ENCODE measurements at places on chromosomes 11 and 22.

GRCh38 chr11:82733444-82734119 is at the start of gene FAM181B:
FAM181B (minus strand) TSS chr11:82733864; CDS start chr11:82733729, 135 bp downstream.
- no peak for DNase-seq

- DNase-seq, result no peak
Observed at GRCh38 chr11:100753172-100753543, 66.1 kb downstream of the ARHGAP42 start.

- peak; percentile 24 for DNase-seq
Observed at GRCh38 chr22:41830174-41830573, 2.7 kb upstream of the SREBF2 start.

DNA sequence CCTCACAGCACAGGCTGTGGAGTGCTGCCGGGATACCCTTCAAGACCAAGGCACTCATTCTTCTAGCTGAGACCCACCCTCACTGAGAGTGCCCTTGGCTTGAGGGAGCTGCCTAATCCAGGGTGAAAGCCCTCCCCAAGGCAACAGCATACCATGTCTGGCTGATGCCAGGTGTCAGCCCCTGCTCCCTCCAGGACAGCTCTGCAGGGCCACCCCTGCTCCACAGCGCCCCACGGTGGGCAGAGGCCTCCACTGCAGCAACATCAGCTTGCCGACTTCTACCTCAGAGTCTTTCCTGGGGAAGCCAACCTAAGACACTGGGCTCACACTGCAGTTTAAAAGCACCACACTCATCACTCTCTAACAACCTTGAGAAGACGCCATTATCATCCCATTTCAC is 29.0 kb downstream of the TTLL1 start:
- DNase-seq, result peak; percentile 10

DNA sequence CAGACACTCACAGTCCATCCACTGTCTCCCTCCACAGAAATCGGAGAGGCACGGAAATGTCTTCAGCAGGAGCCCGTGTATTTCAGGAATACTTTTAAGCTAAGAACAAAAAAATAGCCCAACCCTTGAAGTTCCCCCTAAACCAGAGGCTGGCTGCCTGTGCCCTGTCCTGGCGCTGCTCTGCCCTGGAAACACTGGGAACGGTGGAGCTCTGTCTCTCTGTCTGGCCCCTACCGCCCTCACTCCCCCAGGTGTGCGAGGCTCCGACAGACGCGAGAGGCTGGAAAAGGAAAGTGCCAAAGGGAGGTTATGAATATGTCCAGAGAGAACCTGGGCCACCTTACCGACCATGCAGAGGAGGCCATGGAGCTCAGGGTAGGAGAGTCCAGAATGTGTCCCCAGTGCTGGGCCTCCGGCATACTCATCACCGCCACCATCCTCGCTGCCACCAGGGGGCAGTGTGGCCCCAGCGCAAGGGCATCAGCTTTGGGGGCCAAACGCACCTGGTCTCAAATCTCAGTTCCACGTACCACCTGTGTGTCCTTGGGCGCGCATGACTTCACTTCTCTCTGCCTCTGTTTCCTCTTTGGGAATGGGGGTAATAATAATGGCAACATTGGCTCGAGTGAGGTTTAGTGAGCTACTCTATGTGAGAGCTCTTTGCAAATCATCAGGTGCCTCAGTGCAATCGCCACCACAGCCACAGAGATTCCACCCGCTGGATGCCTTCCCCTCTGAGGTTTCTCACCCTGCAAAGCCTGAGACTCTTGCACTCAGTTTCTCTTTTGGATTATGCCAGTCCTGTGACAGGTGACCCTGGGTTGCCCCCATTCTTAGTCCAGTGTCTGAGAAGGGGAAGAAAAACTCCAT is 10.4 kb upstream of the SLCO2B1 start:
- DNase-seq, result no peak

DNA sequence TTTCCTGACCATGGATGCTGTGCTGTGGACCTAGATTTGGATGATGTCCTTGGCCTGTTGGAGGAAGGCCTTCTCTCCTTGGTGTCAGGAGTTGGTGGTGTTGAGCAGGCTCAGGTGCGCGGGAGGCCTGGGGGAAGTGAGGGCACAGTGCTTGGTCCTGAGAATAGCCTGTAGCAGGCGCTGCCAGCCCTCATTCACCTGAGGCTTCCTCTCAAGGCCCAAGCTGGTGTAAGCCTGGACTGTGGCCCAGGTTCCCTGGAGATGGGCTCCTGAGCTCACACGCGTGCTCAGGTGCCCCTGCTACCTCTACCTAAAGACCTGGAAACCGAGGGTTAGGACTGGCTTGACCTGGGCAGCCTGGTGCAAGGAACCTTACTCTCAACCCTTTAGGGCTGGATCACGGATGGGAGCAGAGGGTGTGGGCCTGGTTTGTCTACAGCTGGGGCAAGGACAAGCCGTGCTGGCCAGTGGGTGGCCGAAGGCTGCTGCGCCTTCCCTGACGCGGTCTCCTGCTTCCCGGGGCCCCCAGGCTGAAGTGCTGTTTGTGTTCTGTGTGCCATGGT is 7.8 kb upstream of the GRAMD4 start:
- no peak for DNase-seq

DNA sequence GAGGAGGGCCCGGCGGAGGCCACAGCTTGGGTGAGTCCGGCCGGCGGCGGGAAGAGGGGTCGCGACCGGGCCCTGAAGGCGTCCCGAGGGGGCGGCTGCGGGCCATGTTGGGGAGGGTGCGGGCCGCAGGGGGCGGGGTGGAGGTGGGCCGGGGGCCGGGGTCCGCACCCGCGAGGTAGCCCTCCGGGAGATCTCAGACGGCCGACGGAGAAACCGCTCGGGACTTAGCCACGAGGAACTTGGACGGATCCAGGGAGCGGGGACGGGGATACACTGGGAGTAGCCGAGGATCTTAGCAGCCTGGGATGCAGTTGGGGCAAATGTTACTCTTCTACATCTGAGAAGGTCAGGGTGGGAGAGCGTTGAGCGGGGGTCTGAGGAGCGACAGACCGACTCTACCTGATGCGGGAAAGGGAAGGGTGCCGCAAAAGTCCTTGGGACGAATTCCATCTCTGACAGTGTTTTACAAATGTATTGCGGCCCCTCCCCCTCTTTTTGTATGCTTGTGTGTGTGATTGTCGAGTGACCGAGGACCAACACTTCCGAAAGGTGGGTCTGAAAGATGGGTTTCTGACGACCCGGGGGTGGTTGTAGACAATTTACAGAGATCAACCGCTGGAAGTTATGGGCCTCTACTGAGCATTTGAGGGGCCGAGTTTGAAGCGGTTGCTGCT is 658 bp downstream of the STIP1 start:
- DNase-seq, result no peak

GRCh38 chr11:57604296-57605027 is 7.0 kb downstream of the SERPING1 start:
- DNase-seq, result no peak

DNA sequence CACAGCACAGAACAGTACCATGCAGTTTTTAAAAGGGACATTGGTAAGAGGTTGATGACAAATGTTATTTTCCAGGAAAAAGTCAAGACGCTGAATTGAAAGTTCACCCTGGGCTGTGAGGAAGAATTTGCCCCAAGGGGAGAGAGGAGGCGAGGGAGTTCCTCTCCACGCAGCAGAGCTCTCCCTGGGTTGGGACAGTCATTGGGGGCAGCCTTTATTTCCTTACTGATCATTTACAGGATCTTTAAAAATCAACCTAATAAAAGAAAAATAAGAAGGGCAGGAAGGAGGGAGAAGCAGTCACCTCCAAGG is 49.9 kb upstream of the WNT7B start:
- DNase-seq, result no peak

DNA sequence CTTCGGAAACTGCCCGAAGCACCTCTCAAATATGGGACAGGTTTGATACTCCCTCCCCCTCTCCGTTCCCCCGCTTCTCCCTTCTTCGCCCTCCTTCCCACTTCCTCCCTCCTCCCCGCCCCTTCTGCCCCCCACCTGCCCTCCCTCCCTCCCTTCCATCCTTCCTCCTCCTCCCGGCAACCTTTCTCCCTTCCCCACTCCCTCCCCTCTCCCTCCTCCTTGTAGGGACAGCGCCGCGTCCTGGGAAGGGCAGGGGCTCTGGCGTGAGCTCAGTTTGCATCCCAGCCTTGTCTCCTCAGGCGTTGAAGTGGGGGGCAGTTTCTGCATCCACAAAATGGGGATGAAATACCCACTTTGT is 6.1 kb upstream of the NFAM1 start:
- no peak for DNase-seq

DNA sequence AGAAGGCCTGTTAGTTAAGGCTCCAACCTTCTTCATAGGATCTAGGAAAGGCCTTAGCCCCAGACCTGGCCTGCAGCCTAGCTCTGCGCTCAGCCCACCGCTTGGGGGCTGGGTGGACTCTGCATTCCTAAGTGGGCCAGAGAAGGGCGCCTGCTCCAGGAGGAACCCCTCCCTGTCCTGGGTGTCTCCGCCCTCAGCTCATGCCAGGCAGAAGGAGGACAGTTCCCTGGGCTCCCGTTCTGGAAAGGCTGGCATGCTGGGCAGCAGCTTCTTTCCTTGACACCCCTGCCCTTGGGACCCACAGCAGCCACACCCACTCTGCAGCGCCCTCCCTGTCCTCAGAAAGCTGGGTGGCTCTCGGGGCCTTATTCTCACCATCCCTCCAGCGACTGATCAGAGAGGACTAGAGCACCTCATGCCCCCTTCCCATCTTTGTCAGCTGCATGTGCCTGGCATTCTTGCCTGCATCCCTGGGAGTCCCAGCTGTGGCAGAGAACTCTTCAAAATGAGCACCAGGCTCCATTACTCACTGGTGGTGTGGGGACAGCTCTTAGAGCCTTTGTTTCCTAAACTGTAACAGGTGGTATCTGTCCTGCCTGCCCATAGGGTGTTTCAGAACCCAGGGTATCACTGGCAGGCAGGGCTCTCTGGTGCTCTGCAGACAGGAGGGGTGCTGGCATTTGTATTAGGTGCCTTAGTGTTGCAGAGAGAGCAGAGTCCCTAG is 20.3 kb upstream of the MYRF start:
- DNase-seq, result no peak

DNA sequence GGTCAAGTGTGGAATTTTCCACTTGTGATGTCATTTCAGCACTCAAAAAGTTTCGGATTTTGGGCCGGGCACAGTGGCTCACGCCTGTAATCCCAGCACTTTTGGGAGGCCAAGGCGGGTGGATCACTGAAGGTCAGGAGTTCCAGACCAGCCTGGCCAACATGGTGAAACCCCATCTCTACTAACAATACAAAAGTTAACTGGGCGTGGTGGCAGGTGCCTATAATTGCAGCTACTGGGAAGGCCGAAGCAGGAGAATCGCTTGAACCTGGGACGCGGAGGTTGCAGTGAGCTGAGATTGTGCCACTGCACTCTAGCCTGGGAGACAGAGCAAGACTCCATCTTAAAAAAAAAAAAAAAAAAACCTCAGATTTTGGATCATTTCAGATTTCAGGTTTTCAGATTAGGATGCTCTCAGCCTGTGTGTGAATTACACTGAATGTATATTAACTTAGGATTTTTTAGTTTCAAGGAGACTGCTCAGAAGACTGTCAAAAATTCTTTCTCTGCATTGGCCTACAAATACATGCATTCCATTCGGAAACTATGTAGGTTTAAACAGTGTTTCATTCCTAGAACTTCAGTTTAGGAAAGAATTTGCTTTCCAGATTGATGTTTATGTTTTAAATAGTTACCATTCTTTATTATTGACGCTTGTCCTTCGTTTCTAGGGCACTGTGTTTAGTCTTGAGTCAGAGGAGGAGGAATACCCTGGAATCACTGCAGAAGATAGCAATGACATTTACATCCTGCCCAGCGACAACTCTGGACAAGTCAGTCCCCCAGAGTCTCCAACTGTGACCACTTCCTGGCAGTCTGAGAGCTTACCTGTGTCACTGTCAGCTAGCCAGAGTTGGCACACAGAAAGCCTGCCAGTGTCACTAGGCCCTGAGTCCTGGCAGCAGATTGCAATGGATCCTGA is 48.0 kb downstream of the BID start:
- DNase-seq, result no peak

DNA sequence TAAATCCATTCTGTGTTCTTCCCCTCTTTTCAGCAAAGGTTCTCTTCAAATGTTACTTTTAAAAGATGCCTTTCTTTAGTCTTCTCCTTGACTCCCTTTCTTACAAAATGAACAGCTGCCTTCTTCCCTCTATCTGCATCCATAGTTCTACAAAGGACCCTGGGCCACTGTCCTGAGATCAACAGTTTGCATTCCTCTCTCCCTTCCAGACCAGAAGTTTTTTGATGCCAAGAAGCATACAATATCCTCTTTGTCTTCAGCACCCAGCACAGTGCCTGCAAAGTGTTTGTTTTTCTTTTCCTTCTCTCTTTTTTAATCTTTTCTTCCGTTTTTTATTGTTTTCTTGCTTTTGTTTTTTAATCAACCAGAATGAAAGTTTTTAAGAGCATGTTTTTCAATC is 183.5 kb upstream of the SNX19 start:
- no peak for DNase-seq

DNA sequence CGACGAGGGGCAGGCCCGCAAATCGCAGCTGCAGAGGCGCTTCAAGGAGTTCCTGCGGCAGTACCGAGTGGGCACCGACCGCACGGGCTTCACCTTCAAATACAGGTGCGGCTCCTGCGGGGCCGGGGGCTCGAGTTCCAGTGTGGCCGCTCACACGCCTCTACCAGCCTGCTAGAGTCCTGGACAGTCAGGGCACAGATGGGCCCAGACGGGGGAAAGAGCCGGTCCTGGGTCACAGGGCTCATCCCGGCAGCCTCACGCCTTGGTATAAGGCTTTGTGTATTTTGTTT is 506 bp downstream of the MCM5 start:
- peak; percentile 26 for DNase-seq

GRCh38 chr22:49148895-49149418 is 678.7 kb downstream of the BRD1 start:
- no peak for DNase-seq

GRCh38 chr22:37098976-37099591 is 10.4 kb downstream of the TMPRSS6 start:
- no peak for DNase-seq

GRCh38 chr11:73379189-73379880 is 3.1 kb downstream of the RELT start:
- no peak for DNase-seq

DNA sequence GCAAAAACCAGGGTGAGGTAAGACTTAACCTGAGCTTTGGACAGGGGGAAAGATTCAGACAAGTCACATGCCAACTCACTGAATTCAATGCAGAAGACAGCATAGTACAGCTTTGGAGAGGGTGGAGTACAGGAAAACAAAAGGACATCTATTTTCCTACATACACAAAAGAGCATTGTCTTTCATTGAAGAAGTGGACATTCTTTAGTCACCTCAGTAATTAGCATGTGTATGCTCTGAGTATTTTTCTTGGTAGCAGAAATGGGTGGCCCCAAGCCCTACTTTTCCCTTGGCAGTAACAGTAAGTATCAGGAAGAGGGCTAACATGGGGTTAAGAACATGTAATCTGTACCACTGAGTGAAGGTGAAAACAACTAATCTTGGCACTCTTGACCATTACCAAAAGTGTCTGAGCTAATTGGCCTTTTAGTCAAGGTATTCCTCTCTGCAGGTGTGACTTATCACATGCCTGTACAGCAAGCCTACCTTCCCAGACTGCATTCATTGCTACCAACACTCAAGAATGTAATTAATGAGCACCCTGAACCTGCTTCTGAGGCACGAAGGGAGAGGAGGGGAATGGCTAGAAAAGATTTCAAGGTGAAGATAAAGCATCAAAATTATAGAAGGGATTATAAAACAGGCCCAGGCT is 33.9 kb downstream of the SYTL2 start:
- no peak for DNase-seq

GRCh38 chr11:59857439-59858434 is 8.6 kb downstream of the TCN1 start:
- peak; percentile 61 for DNase-seq

Measured in RKO (cell line).